Activated T-helper 9 cell treated with anti-CD3 and anti-CD28 coated beads, Interleukin-2, amount 50 U/mL, for 16 hours (primary cell): ENCODE measurements at places on chromosomes 1 and 21.

- no peak for DNase-seq
Measured at GRCh38 chr1:116404699-116405098, 31.7 kb downstream of the ATP1A1 start.

DNA sequence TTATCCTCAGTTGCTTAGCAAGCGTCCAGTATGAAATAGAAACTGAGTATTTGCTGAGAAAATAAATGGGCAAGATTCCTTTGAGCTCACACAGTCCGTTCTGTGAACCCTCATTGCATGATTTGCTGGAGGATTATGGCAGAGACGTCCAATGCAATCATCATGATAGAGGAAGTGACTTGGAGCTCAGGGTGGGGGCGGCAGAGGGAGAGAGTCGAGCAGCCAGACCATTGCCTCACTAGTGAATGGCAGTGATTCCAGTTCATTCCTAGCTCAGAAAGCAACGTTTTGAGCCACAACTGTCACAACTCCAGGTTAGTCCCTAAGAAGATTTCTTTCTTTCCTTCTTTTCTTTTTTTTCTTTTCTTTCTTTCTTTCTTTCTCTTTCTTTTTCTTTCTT lies 27.5 kb upstream of the COL9A2 start:
- DNase-seq, result no peak

- DNase-seq, result no peak
Measured at GRCh38 chr1:235545292-235545930, 41.2 kb upstream of the B3GALNT2 start.

DNA sequence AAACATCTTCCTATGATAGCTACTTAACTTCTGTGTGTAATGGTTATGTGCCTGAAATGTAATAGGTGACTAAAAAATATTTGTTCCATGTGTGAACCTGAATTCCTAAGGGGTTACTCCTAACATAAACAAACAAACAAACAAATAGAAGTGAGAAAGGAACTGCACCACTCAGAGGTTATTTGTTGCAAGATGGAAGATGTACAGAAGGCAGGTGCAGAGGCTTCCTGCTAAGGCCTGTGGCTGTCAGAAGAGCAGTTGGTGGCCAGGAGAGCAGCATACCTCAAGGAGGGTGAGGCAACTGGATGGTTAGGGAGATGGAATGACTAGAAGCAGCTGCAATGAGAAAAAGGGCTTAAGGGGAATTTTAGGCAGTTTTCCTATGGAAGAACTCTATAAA lies 940.6 kb downstream of the TTLL7 start:
- no peak for DNase-seq

DNA sequence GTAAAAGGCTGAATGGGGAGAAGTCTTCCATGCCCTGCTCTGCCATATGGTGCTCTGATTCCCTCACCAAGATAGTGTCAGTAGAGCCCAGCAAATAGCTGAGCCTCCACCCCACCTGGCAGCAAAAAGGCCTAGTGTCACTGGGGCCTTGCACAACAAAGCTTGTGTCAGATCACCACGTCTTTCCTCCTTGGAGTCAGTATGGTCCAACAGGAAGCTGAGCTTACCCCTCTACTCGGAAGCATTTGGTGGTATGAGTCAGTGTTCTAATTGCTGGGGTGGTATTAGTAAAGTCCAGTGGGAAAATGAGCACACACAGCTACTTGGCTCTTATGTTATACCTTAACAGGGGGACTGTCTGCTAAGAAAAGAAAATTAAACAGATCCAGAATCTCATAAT lies 18.7 kb upstream of the RRP15 start:
- no peak for DNase-seq

DNA sequence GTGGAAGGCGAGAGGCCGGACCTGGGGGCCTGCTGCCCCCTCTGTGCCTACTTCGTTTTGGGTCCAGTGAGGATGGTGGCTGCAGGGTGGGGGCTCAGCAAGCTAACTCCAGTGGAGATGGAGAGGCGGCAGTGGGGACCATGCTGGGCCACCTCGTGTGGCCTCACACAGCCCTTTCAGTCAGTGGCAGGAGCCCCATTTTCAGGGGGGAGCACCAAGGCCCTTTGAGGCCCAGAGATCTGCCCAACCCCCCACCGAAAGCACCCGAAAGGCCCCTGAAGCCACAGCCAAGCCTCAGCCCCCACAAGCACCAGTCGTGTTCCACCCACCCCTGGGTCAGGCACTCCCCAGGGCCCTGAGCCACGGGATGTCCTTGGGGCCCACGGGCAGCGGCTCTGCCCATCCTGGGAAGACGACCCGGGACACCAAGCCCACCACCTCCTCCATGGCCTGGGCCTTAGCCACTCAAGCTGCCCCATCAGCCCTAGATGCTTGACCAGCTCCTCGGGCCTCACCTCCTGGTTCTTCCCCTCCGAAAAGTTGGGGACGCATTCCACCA lies 345 bp downstream of the FTCD start:
- DNase-seq, result no peak

GRCh38 chr1:153347856-153348255 lies 785 bp downstream of the PGLYRP4 start:
- no peak for DNase-seq

DNA sequence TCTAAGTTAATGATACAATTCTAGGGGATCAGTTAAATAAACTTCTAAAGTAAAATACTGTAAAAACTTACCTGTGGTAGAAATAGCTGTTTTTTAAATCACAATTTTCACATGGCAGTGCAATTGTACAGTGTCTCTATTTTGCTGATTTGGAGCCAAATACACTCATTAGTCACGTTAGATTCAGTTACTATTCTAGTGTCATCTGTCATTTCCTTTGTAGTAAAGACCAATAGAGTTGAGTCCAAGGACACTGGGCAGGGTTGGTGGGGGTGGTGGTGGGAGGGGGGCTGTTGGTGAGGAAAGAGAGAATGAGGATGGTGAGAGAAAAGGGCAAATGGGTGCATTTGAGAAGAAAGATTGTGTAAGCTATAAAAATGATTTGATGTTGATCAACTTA lies 33.6 kb downstream of the CD55 start:
- DNase-seq, result no peak

- no peak for DNase-seq
Measured at GRCh38 chr1:25458541-25459298, 28.0 kb downstream of the MACO1 start.

- DNase-seq, result peak; percentile 12
Measured at GRCh38 chr1:183635099-183635605, 431 bp downstream of the ARPC5 start.

- no peak for DNase-seq
Measured at GRCh38 chr1:15008783-15009729, 144.5 kb upstream of the TMEM51 start.

GRCh38 chr1:228827019-228827418 lies 91.7 kb downstream of the RHOU start:
- DNase-seq, result no peak

DNA sequence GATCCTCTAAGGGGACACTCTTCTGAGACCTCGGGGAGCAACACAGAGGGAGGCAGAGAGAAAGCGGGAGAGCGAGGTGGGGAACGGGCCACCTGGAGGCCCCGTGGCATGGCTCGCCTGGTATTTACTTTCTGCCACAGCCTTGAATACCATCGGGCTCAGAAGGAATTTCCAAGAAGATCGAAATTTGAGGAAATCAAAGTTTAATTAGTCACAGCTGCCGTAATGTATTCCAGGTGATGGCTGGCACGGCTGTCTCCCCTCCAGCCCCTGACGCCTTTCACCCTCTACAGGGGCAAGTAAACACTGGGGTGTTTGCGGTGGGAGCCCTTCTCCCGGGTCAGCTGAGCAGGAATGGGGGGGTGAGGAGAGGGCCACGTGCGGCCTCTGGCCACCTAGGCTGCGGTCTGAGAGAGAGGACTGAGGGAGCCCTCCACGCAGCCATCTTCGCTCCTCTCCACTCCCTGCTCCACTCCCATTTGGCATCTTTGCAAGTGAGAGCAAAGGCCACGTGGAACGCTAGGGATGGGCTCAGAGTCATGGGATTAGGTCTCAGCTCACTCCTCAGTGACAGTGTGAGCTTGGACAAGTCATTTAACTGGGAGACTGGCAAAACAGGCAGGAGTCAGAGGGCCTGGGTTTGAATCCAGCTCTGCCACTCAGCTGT lies 125.2 kb downstream of the SYF2 start:
- no peak for DNase-seq

- no peak for DNase-seq
Measured at GRCh38 chr1:17729248-17729647, 25.9 kb upstream of the ACTL8 start.

- DNase-seq, result no peak
Measured at GRCh38 chr1:20446796-20447195, 39.2 kb downstream of the CAMK2N1 start.

GRCh38 chr1:223887747-223888418 lies 42.1 kb upstream of the TP53BP2 start:
- no peak for DNase-seq

DNA sequence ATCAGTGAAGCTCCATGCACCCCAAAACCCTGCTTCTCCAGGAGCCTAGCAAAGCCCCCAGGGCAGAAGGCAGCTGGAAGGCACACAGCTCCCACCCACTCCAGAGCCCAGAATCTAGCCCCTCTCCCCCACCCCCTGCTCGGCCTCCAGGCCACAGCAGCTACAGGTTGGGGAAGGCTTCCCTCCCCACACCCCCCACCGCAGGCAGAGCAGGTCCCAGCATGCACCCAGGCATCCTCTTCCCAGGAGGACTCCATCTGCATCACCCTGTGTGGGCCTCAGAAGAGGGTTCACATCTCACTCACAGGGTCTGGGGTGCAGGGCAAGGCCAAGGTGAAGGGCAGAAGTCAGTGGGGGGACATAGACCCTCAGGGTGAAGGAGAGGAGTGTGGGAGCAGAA lies 719 bp downstream of the S100A14 start:
- DNase-seq, result no peak

DNA sequence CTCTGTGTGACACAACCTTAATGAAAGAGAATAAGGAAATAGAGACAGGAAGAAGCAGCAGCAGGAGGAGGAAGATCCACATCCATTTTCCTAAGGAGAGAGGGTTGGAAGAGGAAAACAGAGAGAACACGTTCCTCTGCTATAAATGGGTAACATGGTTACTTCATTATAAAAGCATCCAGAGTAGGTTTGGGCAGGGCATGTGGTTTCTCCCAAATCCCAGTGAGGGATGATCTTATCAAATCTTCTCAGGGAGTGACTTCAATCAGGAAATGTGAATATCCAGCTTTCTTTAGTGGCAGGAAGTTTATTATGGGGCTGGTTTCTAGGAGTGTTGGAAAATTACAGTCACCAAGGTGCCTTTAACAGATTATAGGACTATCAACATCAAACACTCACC lies 11.1 kb downstream of the CYP2J2 start:
- no peak for DNase-seq
